ENCODE measurements at places on chromosomes 11 and 22.

- DNase-seq: no peak
Observed at GRCh38 chr11:68942095-68942620, 38.5 kb downstream of the IGHMBP2 start.

DNA sequence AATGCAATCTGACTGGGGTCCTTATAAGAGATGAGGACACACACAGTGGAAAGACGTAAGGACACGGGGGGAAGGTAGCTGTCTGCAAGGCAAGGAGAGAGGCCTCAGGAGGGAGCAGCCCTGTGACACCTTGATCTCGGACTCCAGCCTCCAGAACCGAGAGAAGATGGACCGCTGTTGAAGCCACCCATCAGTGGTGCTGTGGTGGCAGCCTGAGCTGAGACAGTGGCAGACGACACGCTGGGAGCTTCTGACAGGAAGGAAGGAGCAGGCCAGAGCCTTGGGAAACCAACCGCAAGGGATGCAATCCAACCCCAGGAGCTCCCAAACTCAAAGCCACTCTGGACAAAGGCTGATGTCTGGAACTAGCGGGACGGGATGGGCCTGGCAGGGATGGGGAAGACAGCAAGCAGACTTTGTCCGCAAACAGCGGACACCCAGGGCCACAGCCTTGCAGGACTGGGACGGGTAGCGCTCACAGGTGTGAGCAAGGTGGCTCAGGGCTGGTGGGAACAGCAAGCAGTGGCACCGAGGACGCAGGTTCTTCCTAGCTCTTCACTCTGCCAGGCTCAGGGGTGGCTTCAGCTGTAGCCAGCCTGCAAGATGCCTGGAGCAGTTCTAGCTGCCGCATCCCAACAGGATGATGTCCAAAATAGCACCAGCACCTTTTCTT, 10.9 kb downstream of the LTO1 start:
- DNase-seq: no peak

DNA sequence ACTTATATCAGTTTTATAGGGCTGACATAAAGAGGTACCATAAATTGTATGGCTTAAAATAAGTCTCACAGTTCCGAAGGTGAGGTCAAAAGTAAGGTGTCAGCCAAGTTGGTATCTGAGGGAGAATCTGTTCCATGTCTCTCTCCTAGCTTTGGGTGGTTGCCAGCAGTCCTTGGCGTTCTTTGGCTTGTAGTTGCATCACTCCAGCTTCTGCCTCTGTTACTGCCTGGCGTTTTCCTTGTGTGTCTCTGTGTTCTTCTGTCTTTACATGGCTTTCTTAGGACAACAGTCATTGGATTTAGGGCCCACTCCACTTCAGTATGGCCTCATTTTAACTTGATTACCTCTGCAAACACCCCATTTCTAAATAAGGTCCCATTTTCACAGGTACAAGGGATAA, 16.7 kb downstream of the MMP7 start:
- no peak for DNase-seq

DNA sequence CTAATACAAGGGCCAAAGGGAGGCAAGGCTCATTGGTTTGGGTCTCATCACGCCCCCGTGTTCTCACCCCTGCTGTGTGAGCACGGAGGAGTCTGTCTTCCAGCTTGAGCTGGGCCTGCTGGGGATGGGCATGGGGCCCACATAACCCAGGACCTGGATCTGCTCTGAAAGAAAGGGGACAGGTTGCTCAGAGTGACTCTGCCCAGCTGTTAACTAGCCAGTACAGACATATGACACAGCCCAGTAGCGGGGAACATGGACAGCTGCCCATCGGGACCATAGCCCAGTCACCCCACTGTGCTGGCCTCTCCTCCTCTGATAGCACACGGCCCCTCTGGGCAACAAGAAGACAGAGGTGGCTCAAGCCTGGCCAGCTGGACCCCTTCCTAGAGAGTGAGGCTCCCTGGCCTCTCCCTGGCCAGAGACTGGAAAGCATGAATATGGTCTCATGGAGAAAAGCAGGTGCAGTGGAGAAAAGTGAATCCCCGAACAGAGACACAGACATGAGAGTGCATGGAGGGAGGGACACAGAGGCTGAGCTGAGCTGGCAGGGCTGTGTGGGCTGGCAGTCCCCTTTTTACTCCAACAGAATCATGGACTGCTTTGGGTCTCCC, 973.9 kb downstream of the BRD1 start:
- DNase-seq: no peak

DNA sequence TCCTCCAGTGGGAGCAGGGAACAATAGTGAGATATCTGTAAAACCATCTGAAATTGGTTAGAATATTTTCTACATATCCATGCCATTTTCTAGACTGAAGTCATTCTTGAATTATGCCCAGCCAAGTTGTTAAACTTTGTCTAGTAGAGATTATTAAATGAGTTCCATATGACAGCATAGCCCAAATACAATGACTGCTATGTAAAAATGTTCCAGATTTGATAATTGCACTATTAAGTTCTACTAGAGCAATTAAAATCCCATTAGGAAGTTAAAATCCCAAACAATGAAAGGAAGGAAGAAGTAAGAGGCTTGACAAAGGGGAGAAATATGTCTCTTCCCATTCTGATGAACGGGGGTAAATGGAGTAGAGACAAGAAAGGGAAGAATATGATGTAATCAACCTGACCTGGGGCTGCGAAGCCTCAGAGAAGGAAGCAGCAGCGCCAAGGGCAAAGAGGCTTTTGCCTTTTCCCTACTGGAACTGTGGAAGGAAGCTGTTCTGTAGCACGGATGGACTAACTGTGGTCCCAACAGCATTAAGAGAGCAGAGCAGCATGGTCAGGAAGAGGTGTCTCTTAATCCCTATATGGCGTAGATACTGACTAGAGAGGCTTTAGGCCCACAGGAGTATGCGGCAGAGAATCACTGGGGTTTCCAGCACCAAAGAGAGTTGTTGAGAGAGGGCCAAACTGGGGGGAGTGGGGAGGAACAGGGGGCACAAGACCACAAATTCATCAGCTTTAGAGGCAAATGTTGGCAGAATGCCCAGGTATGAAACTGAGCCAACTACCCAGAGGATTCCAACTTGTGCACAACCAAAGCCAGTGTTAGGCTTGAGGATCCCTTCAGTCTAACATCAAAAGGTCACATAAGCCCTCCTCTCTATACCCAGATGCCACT, 26.7 kb downstream of the RRP8 start:
- DNase-seq: no peak
